IPS DF 19.7 (cell line): ENCODE measurements at places on chromosomes 11 and 22.

- DNase-seq: no peak
Observed at GRCh38 chr11:721741-722345, 15.8 kb downstream of the EPS8L2 start.

GRCh38 chr11:19701421-19701820 is 11.2 kb upstream of the NAV2 start:
- no peak for DNase-seq

GRCh38 chr22:35883031-35883620 is 145.5 kb downstream of the RBFOX2 start:
- DNase-seq: no peak

DNA sequence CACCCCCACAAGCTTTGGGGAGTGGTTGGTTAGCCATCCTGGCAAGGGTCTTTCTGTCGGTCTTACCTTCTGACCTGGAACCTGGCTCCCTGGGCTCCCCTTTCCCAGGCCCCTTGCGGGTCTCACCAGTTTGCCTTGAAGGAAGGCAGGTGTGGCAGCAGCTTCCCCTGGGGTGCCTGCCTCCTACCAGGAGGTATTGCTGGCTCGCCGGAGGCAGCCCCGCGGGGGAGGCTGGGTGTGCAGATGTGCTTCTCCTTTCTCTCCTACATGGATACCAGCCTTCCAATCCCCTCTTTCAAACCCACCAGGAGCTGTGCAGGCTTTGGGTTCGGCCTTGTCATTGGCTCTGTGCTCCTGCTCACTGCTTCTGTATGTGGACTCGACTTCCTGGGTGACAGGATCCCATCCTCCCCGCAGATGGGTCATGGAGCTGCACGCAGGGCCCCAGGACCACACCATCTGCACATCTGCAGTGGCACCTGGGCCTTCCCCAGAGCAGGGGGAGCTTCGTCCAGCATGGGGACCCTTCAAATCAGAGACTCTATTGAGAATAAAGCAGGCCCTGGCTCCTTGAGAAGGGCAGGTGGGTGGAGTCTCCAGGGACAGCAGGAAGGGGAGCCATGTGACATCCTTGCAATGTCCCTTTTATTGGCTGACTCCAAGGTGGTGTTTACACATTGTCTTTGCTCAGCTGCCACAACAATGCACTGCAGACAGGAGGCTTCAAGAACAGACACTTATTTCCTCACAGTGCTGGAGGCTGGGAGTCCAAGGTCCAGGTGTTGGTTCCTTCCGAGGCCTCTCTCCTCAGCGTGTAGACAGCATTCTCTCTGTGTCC is 592.0 kb downstream of the BRD1 start:
- no peak for DNase-seq

GRCh38 chr22:19793661-19794310 is 33.2 kb downstream of the TBX1 start:
- DNase-seq: no peak

DNA sequence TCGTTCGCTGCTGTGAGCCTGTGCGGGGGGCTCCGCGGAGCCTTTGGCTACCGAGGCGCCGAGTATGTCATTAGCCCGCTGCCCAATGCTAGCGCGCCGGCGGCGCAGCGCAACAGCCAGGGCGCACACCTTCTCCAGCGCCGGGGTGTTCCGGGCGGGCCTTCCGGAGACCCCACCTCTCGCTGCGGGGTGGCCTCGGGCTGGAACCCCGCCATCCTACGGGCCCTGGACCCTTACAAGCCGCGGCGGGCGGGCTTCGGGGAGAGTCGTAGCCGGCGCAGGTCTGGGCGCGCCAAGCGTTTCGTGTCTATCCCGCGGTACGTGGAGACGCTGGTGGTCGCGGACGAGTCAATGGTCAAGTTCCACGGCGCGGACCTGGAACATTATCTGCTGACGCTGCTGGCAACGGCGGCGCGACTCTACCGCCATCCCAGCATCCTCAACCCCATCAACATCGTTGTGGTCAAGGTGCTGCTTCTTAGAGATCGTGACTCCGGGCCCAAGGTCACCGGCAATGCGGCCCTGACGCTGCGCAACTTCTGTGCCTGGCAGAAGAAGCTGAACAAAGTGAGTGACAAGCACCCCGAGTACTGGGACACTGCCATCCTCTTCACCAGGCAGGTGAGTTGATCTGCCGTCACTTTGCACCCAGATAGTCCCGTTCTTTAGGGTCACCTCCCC is 1.0 kb downstream of the ADAMTS15 start:
- DNase-seq: no peak

GRCh38 chr11:102280245-102280833 is 36.9 kb upstream of the BIRC3 start:
- no peak for DNase-seq

DNA sequence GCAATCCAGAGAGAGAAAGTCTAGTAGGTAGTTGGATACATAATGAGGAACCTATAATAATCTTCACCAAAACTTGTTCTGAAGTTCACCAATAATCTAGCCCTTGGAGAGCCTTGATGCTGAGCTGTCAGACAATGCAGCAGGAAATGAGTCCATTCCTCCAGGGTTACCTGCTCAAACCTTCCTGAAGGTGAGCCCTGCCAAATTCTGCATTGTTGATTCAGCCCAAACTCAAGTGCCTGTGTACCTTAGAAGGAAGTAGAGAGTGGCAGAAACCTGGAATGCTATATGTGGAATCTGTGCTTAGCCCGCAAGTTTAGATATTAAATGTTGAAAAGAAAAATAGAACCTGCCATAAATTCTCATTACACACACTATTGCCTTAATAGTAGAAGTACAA is 77.4 kb upstream of the SPON1 start:
- DNase-seq: no peak
